Fibroblast of skin of left biceps (primary cell): ENCODE measurements at places on chromosomes 2 and 18.

GRCh38 chr2:146129231-146129630 is 1609.3 kb upstream of the ZEB2 start:
- no peak for DNase-seq

- DNase-seq: no peak
Observed at GRCh38 chr18:67428805-67429204, 87.7 kb downstream of the DSEL start.

GRCh38 chr2:36710858-36711515 is 14.5 kb downstream of the VIT start:
- DNase-seq: no peak

DNA sequence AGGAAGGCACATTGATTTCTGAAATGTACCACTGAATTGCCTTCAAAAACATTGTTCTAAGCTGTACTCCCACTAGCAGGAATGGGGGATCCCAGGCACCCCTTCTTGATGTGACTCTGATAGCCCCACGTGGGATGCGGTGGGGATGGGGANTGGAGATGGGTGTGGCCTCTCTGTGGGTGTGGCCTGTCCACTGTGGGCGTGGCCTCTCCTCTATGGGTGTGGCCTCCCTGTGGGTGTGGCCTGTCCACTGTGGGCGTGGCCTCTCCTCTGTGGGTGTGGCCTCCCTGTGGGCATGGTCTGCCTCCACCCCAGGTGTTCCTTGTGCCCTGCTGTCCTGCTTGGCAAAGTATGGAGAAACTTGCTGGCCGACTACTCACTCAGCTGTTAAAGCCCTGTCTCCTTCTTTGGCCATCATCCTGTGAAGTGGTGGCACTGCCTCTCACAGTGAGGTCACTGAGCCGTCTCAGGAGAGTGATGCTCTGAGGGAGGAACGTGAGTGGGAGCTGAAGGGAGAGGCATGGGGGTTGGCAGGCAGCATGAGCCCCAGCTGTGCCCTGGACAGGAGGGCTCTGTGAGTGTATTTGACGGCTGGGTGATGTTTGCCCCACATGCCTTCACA is 6.7 kb upstream of the PARD6G start:
- no peak for DNase-seq

GRCh38 chr2:223925106-223925505 is 20.0 kb downstream of the WDFY1 start:
- DNase-seq: no peak

DNA sequence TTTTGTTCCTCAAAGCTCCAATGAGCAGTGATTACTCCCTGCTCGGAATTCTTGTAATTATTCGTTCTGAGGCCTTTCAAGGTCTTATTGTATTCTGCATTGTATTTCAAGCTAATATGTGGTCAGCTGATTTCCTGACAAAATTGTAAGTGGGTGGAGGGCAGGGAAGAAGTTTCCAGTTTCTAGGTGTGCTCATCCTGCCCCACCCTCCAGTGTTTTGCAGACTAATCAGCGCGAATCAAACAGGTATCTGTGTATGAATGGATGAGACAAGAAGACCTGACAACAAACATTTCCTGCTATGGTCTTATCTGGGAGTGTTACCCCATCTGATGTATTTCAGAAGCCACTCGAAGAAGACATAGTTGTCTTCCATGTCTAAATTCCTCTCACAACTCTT is 35.3 kb downstream of the MYCN start:
- DNase-seq: no peak

GRCh38 chr2:41728788-41729338 is 319.0 kb upstream of the PKDCC start:
- DNase-seq: no peak

DNA sequence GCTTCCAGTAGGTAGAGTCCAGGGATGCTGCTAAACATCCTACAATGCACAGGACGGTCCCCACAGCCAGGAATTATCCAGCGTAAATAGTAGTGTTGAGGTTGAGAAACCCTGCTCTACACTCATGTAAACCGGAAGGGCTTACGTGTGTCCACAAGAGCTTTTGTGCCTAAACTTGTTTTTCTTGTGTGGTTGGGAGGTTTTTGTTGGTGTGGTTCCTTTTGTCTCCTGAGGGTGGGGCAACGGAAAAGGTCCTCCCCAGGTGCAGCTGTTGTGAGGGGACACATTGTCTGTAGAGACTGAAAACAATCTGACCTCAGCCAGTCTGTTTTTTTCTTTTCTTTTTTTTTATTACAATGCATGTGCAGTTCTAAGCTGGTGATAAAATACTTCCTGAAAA is 72.7 kb upstream of the MGAT5 start:
- DNase-seq: no peak

GRCh38 chr2:101733257-101733993 is 35.9 kb downstream of the MAP4K4 start:
- DNase-seq: no peak

DNA sequence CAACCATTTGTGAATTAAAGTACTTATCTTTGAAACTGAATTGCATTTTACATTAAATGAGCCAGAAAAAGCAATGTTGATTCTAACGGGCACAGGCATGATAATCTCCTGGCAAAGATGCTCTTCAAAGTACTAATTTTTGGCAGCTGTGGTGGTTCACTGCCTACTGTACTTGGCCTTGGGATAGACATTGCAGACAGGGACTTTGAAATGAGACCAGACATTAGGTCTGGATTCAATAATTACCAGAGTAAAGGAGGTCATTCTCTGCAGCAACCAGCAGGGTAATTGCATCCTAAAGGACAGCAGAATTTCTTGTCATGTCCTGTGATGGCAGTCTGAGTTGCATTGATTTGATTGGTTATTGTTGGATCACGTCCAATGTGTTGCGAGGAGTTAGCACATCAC is 986.5 kb downstream of the TDRD15 start:
- DNase-seq: no peak
